NCI-H1417 (cell line): ENCODE measurements at places on chromosomes 7 and 10.

- no peak for DNase-seq
Measured at GRCh38 chr10:12353399-12354242, 4.3 kb downstream of the CAMK1D start.

GRCh38 chr7:4957847-4958476, 1.0 kb downstream of the MMD2 start:
- no peak for DNase-seq

GRCh38 chr7:142770661-142771352, at the start of gene PRSS2:
TSS of gene PRSS2 (plus strand) at chr7:142770970. CDS start at chr7:142770983, 13 bp downstream.
- no peak for DNase-seq

GRCh38 chr7:43137811-43138210, 25.4 kb downstream of the HECW1 start:
- DNase-seq: no peak

- DNase-seq: no peak
Measured at GRCh38 chr10:36118314-36118713, 476.2 kb upstream of the FZD8 start.

- DNase-seq: no peak
Measured at GRCh38 chr10:124232686-124233545, 139.5 kb upstream of the CHST15 start.

DNA sequence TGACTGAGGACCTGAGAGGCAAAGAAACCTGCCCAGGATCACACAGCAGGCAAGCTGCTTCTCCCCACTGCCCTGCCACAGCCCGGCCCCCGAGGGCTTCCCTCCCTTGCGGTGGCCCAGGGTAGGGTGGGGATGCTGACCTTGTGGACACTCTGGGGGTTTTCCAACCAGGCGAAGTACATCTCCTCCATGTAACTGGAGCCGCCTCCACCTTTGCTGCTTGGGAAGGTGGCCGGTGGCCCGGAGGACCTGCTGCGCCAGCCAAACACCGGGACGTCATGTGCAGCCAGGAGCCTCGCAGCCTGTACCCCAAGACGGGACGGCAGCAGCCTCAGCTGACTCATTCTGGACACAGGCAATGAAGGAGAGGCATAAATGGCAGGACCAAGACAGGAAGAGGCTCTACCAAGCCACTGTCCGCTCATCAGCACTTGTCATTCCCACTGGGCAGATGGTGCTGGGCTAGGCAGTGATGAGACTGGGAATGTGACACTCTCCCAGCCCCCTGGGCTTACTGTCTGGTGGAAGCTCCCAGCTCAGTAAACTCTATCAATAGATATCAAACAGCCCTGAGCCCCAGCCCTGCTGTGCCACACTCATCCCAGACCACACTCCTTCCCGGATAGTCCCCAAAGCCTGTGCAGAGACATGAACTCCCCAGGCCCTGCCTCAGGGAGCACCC, 3.7 kb downstream of the OGDHL start:
- no peak for DNase-seq

DNA sequence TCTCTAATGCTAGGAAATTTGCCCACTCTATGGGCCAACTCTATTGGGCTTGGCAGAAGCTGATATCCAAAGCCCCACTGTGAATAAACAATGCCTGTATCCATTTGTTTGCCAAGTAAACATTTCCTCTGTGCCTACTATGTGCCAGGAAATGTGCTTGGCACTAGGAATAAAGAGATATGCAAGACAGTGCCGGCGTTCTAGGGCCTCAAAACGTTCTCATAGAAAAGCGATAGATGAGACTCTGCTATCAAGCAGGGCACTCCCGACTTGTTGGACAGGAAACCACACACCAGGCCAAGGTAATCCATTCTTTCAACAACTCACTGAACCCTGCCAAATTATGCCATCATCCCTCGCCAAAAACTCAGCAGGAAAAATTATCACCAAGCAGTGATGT, 196.7 kb downstream of the IPMK start:
- DNase-seq: no peak

GRCh38 chr10:62054408-62054807, 152.9 kb downstream of the ARID5B start:
- DNase-seq: no peak

DNA sequence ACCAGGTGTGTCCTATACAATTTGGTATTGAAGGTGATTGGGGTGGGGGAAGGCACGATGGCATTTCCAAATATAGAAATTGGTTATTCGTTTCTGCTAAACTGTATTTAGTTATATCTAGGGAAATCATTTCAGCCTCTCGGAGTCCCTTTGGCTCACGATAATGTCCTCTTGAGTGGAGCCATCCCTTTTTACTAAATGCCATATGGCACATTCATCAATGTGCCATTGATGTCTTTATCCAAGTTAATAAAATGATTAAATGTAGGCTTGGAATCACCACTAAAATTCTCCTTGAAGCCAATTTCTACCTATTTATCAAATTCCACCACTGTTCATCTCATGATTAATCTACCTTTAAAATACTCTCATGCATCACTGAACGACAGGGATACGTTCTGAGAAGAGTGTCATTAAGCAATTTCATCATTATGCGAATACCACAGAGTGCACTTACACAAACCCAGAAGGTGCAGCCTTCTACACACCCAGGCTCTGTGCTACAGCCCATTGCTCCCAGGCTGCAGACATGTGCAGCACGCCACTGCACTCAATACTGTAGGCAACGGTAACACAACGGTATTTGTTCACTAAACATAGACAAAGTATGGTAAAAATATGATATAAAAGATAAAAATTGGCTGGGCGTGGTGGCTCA, 219.2 kb upstream of the C7orf33 start:
- DNase-seq: peak; percentile 21

GRCh38 chr7:87784424-87784823, 91.7 kb downstream of the SLC25A40 start:
- DNase-seq: no peak

DNA sequence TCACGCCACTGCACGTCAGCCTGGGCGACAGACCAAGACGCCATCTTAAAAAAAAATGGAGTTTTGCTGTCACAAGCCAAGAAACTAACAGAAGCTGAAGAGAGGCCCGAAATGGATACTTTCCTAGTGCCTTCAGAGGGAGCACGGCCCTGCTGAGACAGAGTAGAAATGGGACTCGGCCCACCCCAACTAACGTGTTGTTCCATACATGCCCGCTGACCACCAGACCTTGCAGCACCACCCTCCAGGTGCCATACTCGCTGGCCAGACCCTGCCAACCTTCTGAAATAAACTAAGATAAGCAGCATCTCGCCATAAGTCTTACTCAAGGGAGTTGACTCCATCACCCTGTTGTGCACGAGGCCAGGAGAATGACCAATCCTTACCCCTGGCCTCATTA, 29.5 kb upstream of the TUBB8 start:
- DNase-seq: no peak

DNA sequence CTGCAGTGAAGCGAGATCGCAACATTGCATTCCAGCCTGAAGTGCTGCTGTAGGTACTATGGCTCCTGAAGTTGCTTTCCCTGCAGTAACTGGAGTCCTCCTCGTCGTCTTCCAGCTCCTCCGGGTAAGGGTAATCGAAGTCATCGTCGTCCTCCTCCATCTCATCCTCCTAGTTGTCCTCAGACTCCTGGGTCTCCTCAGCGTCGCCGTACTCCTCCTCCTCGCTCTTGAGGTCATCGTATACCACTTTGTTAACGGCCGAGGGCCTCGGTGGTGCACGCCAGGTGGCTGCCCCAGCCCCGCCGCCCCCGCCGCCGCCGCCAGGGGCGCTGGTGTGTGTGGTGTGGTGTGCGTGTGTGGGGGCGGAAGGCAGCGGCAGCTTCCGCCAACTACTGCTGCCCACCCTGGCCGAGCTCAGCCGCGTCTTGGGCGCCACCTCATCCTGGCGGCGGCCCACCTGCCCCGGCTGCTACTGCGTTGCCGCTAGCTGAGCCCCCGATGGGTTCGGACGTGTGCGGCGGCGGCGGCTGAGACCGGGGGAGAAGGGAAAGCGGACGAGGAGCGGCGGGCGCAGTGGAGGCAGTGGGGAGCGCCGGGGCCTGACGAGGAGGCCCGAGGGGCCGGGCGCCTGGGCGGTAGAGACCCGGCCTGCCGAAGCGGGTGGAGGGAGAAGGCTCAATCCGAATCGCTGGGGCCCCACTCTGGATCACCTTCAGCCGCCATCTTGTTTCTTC, 11.8 kb upstream of the ACBD5 start:
- no peak for DNase-seq

GRCh38 chr10:33252794-33253203, 81.7 kb downstream of the NRP1 start:
- DNase-seq: no peak

GRCh38 chr10:103837370-103838069, 17.9 kb downstream of the SH3PXD2A start:
- DNase-seq: no peak

- DNase-seq: no peak
Measured at GRCh38 chr10:133529576-133529946, 2.4 kb downstream of the CYP2E1 start.

GRCh38 chr7:74343281-74344131, 54.3 kb downstream of the CLIP2 start:
- no peak for DNase-seq

DNA sequence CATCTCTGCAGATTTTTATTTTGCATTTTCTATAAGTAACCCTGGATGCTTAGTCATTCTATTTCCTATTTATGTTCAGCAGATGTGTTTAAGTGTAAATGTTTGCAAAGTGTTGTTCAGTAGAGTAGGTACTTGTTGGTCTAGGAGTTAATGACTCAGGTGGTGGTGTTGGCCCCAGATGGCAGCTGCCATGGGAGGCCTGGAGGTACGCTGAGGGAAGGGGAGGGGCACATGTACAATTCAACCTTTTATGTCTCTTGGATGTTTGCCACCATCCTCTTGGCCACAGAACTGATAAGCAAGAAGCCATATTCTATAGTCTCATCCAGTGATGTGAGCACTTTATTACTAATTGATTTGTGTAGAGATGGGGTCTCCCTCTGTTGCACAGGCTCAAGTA, 68.1 kb upstream of the SLC39A12 start:
- DNase-seq: no peak

DNA sequence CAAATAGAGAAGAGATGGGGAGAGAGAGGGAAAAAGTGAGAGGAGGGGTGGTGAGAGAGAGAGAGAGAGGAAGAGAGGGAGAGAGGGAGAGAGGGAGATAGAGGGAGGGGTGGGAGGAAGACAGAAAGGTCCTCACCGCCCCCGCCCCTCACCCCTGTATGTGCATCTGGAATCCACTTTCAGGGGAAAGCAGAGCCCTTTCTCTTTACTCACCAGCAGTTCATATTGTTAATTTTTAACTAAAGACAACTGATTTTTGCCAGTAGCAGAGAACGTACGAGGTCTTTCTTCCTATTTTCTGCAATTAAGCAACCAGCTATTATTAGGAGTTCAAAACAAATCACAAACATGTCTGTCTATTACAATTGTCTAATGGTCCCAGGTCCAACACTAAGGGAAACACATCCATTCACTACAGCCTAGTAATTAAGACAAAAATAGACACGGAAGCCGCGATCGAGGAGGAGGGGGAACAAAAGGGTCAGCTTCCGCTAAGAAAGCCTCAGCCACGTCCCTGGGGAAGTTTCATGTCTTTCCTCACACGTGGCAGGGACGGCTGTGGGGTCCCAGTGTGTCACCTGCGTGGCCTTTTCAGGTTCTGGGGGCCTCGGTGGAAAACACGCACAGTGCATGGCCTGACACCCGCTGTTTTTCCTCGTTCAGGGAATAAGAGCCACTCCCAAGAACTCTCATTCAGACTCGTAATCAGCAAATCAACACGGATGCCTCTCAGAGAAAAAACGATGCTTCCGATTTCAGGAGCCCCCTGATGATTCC, 572.0 kb downstream of the PTPRN2 start:
- DNase-seq: peak; percentile 95

DNA sequence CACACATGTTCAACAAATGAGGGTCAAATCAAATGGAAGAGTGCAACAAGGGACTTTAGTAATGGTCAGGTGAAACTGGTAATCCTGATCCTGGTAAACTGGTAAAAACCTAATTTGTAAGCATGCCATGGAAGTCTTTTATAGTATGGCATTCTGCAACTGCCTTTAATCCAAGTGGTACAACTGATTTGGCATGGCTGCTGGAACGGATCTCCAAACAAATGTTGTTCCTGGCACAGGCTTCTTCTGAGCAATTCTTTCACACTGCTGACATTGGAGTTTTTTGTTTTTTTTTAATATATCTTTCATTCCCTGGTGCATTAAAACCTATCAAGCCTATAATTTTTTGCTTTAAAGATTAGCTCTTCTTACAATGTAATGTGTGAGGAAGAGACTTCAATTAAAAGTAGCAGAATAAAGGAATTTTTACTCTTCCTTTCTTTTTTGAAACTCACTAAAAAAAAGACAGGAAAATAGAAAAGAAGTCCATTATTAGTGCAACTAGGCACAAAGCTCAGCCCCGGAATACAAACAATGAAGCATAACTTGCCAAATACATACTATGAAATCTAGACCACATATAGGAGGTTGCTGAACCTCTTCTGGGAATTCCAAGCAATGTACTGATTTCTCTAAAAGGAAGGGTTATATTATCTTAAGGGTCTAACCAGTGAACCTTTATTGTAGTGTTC, 79.3 kb upstream of the OIT3 start:
- no peak for DNase-seq

- DNase-seq: no peak
Measured at GRCh38 chr10:19952224-19953010, 136.2 kb downstream of the PLXDC2 start.

DNA sequence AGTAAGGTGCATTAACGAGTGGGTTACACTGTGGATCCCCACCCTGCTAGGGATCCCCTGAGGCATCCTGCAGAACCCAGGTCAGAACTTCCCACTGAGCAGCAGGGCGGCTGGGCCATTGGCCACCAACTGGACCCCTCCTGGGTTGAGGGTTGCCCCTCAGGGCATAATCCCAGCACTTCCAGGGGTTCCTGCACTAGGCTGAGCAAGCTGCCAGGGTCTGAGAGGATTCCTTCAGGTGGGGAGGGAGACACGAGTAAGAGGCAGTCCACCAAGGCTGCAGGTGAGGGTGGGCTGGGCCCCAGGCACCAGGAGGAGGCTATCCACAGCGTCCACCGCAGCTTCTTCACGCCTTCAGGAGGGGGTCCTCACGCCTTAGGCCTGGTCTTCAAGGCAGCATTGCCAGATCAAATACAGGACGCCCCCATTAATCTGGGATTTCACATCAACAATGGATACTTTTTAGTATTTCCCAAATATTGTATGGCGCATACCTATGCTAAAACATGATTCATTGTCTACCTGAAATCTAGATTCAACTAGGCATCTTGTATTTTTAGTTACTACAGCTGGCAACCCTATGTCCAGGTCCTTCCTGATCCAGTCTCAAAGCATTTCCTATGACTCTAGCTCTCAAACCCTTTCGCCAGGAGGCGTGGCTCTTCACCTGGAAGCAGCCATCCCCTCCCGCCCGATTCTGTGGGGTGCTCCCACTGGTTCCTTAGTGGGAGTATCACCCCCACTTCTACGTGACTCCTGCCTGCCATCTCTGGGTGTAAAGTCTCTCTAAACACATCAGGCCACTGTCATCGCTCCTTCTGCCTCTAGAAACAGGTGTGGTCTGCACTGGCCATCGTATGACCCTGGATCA, 4.1 kb downstream of the PRKAG2 start:
- no peak for DNase-seq

DNA sequence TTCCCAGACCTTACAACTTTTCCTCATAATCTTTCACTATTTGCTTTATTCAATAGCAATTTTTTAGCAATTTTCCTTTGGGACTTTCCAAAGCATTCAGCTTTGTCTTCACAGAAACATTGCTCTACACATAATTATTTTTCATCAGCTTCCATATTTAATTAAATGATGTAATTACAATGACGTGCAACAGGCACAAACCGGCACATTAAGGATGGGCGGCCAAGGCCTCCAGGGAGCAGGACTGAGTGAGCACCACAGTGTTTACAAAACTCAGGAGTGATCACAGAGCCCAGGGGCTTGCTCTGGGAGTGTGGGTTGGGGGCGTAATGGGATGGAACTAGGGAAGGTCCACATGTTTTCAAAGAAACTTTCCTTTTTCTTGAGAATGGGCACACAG, 69.8 kb downstream of the MAD1L1 start:
- no peak for DNase-seq
